GM20000 (cell line): ENCODE measurements at places on chromosomes 7 and 10.

DNA sequence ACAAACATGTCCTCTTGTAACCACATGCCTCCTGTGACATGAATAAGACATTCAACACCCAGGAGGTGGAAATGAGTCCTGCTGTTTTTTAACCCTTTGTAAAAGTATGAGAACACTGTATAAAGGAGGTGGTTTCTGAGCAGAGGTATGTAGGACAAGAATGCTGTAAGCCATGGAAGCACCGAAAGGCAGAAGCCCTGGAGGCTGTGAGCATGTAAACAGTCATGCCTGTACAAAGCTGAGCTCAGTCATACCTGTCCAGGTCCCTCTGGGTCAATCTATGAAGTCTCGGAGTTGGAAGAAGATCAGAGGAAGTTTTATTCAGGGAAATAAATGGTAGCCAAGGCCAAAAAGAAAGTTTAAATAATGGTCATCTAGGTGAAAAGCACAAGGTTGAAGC is 34.7 kb upstream of the XPNPEP1 start:
- no peak for DNase-seq

- no peak for DNase-seq
These were observed 95.8 kb upstream of the TNS3 start for GRCh38 chr7:47677664-47678063.

- no peak for DNase-seq
These were observed 2.1 kb downstream of the CAMK1D start for GRCh38 chr10:12351447-12351846.

DNA sequence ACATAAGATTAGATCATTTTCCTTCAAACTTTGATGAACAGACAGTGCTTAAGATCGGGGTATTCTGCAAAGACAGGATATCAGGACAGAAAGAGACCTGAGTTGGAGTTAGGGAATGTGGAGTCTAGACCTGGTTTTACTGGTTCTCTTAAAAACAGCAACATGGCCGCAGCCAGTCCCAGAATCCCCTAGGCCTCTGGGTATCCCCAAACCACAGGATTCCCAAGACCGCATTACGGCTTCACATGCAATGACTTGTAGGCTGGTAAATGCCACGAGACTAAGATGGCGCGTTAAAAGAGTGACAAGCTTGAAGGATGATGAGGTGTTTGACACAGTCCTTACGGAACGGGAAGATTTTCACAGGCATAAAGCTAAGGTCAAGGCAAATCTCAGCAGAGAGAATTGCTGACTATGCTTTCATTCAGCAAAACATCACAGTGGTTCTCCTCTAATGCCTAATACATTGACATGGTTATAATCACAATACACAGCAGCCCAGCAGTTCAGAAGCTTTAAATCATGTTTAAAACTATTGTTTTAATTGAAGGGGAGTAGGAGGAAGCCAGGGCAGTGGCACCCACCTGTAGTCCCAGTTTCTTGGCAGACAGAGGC is 32.9 kb downstream of the MPP7 start:
- DNase-seq: no peak

- no peak for DNase-seq
These were observed 24.9 kb downstream of the MTURN start for GRCh38 chr7:30159698-30160143.

DNA sequence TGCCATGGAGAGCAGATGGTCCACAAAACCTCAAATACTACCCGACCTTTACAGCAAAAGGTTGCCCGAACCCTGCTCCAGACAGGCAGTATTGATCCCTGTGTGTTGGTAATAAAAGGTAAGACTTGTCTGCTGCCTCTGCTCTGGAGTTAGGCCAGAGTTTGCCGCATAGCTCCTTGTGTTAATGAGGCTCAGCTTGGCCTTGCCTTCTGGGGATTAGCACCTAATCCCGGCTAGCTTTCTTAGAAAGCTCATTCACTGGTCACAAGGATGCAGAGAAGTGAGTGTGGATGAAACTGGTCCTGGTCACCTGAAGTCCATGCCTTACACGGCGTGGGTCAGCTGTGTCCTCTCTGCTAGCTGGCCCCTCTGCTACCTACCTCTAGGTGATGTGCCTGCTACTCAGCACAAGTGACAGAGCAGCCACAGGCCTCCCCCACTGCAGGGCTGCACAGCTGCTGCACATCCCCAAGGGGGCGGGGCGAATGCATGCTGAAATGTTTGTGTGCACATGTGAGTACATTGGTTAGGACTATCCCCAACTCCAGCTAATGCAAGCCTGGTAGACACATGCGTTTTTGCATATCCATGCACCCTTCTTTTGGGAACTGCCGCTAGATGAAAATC is 31.7 kb upstream of the SYPL1 start:
- no peak for DNase-seq

DNA sequence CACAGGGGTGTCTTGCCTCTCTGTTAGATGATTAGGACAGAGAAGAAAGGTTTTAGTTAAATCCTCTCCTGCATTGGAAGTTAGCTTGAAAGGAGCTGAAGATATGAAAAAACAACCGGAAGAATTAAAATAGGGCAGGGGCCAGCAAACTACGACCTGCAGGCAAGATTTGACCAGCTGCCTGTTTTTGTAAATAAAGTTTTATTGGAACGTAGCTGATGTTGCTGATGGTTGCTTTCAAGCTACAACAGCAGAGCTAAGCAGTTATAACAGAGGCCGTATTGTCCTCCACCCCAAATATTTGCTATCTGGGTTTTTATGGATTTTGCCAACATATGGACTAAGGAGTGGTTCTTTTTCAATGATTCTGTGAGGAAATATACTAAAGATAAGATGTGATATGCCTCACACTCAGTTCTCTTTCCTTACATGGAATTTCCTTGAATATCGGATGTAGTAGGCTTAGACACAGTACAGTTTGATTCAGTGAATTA is 568.8 kb downstream of the PHTF2 start:
- no peak for DNase-seq

- no peak for DNase-seq
These were observed 72.9 kb downstream of the PLXNA4 start for GRCh38 chr7:132503415-132503814.

DNA sequence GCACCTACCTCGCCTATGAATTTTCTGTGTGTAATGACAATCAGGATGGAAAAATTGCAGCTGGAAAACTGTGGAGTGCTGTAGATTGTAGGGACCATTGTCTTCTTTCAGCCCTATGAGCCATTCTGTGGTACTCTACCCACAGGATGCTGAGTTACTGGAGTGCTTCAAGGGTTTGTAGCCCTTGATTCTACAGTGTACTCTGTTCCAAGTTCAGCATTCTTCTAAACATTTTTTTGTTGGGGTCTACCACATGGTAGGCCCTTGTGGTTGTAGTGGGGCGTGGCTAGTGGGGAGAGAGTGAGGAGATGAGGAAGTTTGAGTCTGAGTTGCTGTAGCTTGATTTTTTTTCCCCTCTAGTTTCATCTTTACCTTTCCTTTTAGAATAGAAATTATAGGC is 33.5 kb downstream of the REEP3 start:
- DNase-seq: peak; percentile 40

DNA sequence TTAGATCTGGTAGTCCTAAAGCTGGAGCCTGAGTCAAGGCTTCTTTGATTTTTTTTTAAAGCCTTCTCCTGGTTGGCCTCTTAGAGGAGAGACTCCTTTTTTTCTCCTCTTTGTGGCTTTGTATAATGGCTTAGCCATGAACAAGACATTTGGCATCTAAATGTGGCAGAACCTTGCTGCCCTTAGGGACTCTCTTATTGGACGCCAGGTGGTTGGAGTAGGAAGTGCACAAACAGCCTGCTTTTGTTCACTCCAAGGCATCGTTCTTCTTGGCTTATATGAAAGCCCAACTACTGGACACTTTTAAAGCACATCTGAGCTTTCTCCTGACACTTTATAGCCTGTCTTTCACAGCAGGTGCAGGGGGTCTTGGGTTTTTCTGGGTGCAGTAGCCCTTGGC is 25.0 kb downstream of the ZPBP start:
- DNase-seq: no peak

DNA sequence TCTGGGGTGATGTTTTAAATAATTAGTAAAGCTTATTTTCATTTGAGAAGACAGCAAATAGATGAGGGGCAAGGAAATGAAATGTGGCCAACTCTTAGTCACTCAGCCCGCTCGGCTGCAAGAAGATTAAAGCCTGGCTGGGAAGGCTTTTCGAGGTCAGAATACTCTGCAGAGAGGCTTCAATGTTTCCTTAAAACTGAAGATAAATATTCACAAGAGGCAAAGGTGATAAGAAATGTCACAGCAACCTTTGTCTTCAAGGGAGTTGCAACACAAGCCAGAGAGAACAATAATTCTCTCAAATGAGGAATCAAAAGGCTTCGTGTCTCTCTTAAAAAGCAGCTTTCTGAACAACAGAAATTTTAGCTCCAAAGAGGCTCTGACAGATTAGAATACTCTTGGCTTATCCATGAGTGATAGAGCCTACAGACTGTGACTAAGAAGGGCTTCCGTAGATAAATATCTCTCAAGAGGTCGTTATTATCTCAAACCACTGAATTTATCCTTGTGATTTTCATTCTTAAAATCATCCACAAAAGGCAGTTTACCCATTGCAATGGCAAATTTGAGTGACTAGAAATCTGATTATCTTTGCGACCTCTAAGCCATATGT is 92.5 kb downstream of the KLF6 start:
- no peak for DNase-seq

- DNase-seq: no peak
These were observed 520.2 kb upstream of the ZWINT start for GRCh38 chr10:56881218-56881617.

GRCh38 chr10:55460008-55460407 is 659.0 kb upstream of the PCDH15 start:
- DNase-seq: no peak

- no peak for DNase-seq
These were observed 40.5 kb upstream of the WASL start for GRCh38 chr7:123789206-123789784.

GRCh38 chr7:111671927-111672326 is 109.6 kb upstream of the IMMP2L start:
- no peak for DNase-seq

GRCh38 chr7:71694665-71695064 is 562.7 kb downstream of the GALNT17 start:
- DNase-seq: no peak

- DNase-seq: no peak
These were observed 5.1 kb downstream of the LRRC72 start for GRCh38 chr7:16531707-16532106.

DNA sequence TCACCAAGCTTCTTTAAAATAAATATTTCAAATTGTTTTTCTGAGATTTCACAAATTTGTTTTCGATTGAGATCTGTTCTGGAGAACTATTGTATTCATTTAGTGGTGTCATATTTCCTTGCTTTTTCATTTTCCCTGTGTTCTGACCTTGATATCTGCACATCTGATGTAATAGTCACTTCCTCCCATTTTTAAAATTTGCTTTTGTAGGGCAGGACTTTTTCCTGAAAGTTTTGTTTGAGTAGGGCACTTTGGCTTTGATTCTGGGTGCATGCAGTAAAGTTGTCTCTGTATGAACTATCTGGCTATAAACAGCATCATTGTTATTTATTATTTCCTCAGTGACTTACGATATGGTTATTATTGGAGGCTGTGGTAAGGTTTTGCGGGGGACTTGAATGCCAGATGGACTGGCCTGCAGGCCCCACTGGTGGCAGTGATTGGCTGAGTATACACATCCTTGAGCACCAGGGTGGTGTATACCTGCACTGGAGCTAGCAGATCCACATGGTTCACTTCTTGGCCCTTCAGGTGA is 83.6 kb downstream of the CSTF2T start:
- DNase-seq: no peak

GRCh38 chr7:114026486-114027089 is 107.8 kb upstream of the PPP1R3A start:
- DNase-seq: peak; percentile 51

GRCh38 chr7:94974423-94974822 is 67.0 kb downstream of the PPP1R9A start:
- DNase-seq: no peak

DNA sequence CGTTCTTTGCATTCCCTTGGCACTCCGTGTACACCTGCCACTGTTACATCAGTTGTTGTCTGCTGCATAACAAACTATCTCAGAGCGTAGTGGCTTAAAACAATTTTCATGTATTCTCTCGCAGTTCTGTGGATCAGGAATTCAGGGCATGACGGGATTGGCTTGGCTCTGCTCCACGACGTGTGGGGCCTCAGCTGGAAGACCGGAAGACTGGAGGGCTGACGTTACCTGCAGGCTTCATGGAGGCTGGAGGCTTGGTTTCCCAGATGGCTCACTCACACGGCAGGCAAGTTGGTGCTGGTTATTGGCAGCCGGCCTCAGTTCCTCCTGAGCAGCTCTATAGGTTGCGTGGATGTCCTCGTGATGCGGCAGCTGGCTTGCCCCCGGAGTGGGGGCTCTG is 25.5 kb downstream of the NYAP1 start:
- DNase-seq: no peak

GRCh38 chr10:91636892-91637291 is 4.0 kb upstream of the PPP1R3C start:
- DNase-seq: no peak

- DNase-seq: no peak
These were observed 25.1 kb downstream of the EIF3A start for GRCh38 chr10:119055472-119055871.

DNA sequence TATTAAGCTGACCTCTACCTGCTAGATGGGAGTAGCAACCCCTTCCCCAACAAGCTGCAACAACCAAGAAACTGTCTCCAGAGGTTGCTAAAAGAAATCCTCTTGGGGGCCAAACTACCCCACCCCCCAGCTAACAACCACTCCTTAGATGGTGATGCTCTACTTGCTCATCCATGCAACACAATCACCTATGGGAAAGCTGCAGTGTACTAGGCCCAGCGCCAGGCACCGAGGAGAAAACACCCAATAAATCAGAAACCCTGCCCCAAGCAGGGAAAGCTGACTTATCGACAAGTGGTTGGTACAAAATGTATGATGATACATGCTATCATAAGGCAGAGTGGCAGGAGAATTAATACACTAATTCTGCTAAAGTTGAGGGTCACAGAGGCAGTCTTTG is 17.3 kb downstream of the SLC25A13 start:
- DNase-seq: no peak

DNA sequence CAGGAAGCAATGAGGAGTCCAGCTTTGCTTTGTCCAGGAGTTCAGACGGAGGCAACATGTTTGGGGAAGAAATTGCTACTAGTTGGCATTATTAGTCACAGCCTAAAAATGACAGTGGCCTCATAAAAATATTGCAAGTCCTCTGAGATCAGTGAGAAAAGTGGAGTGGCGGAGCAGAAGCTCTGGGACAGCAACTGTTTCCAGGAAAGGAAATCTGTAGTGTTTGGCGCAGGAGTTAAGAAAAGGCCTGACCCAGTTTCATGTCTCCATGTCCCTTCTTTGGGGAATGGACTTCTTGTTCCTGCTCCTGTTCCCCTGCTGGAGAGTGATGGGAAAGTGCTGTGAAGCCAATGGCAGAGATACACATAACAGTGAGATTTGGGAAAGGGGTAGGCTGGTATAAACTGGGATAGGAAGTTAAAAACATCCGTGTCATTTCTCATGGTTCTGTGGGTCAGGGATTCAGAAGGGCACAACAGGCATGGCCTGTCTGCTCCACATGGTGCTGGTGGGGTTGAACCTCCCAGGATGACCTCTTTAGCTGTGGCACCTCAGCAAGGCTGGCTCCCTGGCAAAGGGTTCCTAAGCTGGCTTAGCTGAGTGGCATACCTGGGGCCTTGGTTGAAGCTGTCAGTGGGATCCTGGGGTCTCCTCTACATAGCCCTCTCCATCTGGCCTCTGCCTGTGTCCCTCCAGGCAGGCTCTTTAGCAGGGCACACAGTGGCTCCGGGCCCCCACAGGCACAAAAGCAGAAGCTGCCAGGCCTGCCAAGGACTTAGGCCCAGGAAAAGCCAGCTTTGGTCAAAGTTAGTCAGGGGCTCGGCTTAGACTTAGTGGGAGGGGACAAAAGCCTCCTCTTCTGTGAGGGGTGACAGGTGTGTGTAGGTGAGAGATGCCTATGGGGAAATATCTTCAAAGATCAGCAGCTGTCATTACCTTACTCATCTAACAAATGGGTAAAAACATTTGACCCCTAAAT is 77.7 kb downstream of the WDFY4 start:
- no peak for DNase-seq
